ENCODE measurements at places on chromosomes 2 and 18. TPM values are rescaled to one million over a fixed set of nuclear protein-coding genes. Genes with fewer than 3 reads are reported as not detected.

GRCh38 chr2:210072922-210073509 lies 70.6 kb downstream of the RPE start:
- no peaks in the 10 kb centered on the region for H3K27me3 ChIP-seq
- H3K36me3 ChIP-seq: no peaks in the 10 kb centered on the region
- no peak overlapping the region for H3K4me3 ChIP-seq
- DNase-seq: no peak
- H3K27ac ChIP-seq: no peak overlapping the region

- H3K27me3 ChIP-seq: no peaks in the 10 kb centered on the region
- no peaks in the 10 kb centered on the region for H3K36me3 ChIP-seq
- H3K27ac ChIP-seq: no peak overlapping the region
- no peak overlapping the region for H3K4me3 ChIP-seq
- peaks cover 29% of the 10 kb centered on the region for H3K4me1 ChIP-seq
Observed at GRCh38 chr2:234971496-234971895, 19.7 kb downstream of the SH3BP4 start.

DNA sequence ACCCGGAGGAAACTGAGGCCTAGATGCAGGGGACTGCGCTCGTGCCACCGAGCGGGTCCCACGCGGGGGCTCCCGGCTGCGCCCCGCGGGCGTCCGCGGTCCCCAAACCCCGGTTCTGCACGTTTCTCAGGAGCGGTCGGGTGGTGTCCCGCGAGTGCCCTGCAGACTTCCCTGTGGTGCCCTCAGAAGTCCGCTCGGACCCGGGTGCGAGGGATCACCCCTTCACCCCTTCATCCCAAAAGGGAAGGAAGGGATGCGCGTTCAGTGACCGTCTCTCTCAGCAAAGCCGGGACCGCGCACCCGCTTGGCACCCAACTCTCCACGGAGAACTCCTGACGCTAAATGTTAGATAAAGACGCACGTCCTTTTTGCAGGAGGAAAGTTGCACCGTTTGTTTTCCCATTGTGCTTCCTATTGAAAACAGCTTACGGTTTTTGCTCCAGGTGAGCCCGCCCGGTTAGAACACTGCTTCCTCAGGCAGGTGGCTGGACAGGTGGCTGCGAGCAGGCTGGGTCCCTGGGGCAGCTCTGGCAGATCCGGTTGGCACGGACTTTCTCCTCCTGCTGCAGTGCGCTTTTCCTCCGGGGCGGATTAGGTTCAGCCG lies 779 bp downstream of the DGKD start:
- DNase-seq: peak; percentile 72
- H3K4me3 ChIP-seq: peak overlapping the region; percentile 90
- H3K4me1 ChIP-seq: peaks cover 72% of the 10 kb centered on the region
- peak overlapping the region; percentile 74 for H3K27ac ChIP-seq
- H3K36me3 ChIP-seq: no peaks in the 10 kb centered on the region

DNA sequence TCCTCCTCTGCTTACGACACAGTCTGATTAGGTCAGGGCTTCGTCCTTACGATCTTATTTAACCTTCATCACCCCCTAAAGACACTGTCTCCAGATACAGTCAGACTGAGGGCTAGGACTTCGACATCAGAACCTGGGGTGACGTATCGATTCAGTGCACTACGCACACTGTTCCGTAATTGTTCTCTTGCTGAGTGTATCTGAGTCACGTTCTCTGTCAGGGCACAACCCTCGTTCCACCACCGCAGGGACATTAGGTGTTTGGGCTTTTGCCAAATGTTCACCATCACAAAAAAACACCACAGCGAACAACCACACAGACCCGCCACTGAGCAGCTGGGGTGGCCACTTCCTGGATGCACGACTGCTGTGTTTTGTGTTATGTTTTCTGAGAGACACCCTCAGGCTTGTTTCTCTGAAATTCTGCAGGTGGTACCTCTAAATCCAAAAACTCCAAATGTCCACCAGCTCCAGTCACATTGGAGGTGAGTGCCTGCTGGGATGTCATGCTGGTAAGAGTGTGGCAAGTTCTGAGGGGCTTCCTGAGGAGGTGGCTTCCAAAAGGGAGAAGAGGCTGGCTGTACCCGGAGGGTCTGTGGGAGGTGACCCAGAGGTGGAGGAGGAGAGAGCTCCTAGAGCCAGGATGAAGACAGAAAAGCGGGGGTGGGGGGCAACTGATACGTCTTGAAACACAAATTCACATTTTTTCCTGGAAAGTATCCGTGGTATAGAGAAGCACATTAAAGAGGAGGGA lies 66.6 kb downstream of the ADNP2 start:
- DNase-seq: no peak
- peaks cover 20% of the 10 kb centered on the region for H3K4me1 ChIP-seq
- no peaks in the 10 kb centered on the region for H3K36me3 ChIP-seq
- H3K27me3 ChIP-seq: peaks cover 4% of the 10 kb centered on the region
- no peak overlapping the region for H3K27ac ChIP-seq
- no peak overlapping the region for H3K4me3 ChIP-seq

DNA sequence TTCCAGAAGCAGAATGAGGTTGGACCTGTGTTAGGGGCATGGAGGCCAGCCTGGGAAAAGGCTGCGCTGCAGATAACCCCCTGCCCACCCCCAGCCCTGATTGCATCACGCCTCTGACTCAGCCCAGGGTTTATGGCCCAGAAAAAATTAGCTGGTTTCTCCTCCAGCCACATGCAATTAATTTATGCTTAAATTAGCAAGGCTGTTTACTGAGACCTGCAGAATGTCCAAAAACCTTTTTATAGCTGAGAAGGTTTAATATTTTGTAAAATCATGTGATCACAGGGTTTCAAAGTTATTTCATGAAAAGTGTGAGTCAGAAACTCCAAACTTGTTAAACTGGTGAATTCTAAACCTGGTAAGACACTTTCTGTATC lies 123.1 kb upstream of the HDAC4 start:
- DNase-seq: no peak
- no peaks in the 10 kb centered on the region for H3K4me1 ChIP-seq
- no peak overlapping the region for H3K27ac ChIP-seq
- H3K4me3 ChIP-seq: no peak overlapping the region

The SMAD4 gene
- total RNA-seq: 94.2 TPM
